ENCODE measurements at places on chromosomes 4 and X.

DNA sequence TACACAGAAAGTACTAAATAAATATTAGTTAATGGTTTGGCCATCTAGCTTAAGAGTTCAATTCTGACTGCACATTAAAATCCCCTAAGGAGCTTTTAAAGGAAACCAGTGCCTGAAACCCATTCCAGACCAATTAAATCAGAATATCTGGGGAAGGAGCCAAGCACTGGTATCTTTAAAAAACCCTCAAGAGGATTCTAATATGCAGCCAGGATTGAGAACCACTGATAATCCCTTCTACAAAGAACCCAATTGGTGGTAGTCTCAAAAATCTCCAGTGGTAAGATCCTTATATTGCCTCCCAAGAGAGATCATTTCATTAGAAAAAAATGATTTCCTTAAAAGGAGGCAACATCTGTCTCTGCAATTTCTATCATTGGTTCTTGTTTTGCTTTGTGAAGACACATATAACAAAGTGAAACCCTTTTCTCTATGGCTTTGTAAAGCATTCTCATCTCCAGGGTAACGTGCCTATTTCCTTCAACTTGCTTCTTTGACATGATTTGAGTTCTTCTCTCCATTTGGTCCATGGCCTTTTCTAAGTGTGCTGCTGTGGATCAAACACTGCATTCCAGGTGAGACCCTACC is 3.5 kb downstream of the GPR34 start:
- H3K4me1 ChIP-seq: no peaks in the 10 kb centered on the region
- H3K36me3 ChIP-seq: no peaks in the 10 kb centered on the region
- no peak overlapping the region for H3K4me3 ChIP-seq
- H3K27me3 ChIP-seq: no peaks in the 10 kb centered on the region

DNA sequence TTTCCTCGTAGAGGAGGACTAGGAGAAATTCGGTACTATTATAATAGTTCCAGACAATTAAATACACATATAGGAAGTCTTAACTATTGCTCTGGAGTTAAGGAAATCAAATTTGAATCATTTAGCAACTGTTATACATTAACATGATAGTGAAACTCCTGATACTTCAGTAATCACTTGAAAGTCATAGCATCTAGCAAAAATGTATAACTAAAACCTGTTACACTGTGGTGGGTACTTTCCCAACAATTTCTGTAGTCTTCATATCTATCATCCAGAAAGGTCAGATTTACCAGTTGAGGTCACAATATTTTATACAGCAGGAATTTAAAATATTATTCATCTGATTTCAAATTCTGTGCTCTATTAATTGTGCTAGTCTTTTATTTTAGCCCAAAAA is 669.6 kb upstream of the PCDH10 start:
- no peaks in the 10 kb centered on the region for H3K36me3 ChIP-seq
- no peak for DNase-seq
- no peaks in the 10 kb centered on the region for H3K4me1 ChIP-seq
- no peak overlapping the region for H3K4me3 ChIP-seq
- H3K27me3 ChIP-seq: no peaks in the 10 kb centered on the region

DNA sequence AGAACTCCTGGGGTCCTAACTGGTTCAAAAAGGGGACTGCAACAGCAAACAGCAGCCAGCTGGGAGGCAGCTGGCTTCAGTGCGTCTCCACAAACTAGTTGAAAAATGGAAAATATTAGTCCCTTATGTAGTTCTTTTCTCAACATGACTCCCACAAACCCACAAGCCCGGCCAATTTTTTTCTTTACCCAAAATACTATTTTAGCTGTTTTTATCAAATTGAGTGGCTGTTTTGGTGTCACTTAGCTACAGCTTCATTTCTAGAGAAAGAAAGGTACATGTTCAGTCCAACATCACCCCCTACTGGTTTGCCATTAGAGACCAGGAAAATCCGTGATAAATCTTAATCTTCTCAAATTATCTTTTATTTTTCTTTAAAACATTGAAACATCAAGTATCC is 97.2 kb downstream of the GUCY2F start:
- no peak for DNase-seq
- no peaks in the 10 kb centered on the region for H3K27me3 ChIP-seq
- no peak overlapping the region for H3K4me3 ChIP-seq
- no peaks in the 10 kb centered on the region for H3K4me1 ChIP-seq
- H3K36me3 ChIP-seq: no peaks in the 10 kb centered on the region
- H3K27ac ChIP-seq: no peak overlapping the region

DNA sequence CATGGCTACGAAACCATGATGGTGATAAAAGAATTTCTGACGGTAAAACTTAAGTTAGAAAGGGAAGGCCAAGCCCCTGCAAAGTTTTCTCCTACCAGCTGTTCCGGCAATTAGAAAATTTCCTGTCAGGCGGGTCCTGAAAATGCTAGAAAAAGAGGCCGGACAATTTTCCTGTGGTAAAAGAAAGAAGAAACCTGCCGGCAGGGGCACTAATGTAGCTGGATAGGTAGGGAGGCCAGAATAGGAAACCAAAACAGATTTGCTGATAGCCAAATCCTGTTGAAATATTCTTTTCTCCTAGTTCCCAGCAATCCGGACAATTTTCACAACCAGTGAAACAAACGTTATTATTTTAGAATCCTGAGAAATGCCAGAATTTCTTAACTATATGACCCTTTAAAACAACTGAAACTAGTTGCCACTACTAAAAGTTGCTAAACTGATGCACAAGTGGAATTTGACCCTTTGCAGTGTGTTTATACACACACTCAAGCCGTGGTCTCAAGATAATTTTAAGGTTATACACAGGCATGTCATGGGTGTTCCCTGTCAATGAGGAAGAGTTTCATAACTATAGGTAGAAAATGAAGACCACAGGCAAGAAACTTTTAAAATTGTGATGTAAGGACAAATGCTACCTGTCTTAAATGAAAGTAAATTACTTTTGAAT is 47.7 kb downstream of the RPS6KA3 start:
- peaks cover 3% of the 10 kb centered on the region for H3K4me1 ChIP-seq
- no peak for DNase-seq
- H3K27me3 ChIP-seq: no peaks in the 10 kb centered on the region

GRCh38 chr4:110415478-110415877 is 60.5 kb upstream of the ENPEP start:
- H3K27me3 ChIP-seq: no peaks in the 10 kb centered on the region
- H3K4me1 ChIP-seq: no peaks in the 10 kb centered on the region
- no peak for DNase-seq
- no peaks in the 10 kb centered on the region for H3K36me3 ChIP-seq
- H3K27ac ChIP-seq: no peak overlapping the region
- H3K4me3 ChIP-seq: no peak overlapping the region

GRCh38 chr4:111228874-111229273 is 606.0 kb upstream of the PITX2 start:
- no peak overlapping the region for H3K4me3 ChIP-seq
- no peak overlapping the region for H3K27ac ChIP-seq
- no peaks in the 10 kb centered on the region for H3K27me3 ChIP-seq
- H3K36me3 ChIP-seq: no peaks in the 10 kb centered on the region
- H3K4me1 ChIP-seq: no peaks in the 10 kb centered on the region
- no peak for DNase-seq

DNA sequence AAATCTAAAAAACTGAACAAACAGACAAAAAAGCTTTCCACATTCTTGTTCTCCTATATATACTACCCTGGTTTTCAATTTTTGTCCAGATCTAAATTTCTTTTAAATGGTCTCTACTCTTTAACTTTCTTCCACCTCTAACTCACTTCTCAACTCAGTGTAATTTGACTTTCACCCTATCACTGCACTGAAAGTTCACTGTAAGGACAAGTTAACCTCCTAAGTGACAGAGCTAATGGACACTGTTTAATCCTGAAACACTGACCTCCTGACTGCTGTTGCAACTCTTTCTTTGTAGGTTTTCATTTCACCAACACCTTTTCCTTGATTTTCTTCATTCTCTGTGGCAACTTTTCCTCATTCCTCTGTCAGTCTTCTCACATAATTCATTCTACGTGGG is 50.0 kb downstream of the ATOH1 start:
- H3K27me3 ChIP-seq: no peaks in the 10 kb centered on the region
- no peak overlapping the region for H3K4me3 ChIP-seq
- H3K4me1 ChIP-seq: no peaks in the 10 kb centered on the region
- no peak for DNase-seq

All from effector memory CD4-positive, alpha-beta T cell (primary cell).